Thoracic aorta (tissue), 2 donors: ENCODE measurements at places on chromosomes 4 and X. TPM values are rescaled to one million over a fixed set of nuclear protein-coding genes. Genes with fewer than 3 reads are reported as not detected.
A peak's percentile ranks its signal among the peaks of the same experiment; 100 is the strongest.

Gene MAGEC2
- not detected for total RNA-seq

Gene MAGED4
- total RNA-seq = 0.27 TPM

Gene RRH
- 1.2 TPM for total RNA-seq

Gene ARHGEF6
- total RNA-seq = 34.8 TPM

Gene ARX
- not detected for total RNA-seq

Gene ANOS1
- total RNA-seq = 10.4 TPM

Gene NOCT
- 10.9 TPM for total RNA-seq

Gene NDNF
- 16.0 TPM for total RNA-seq

Gene SPACA5
- not detected for total RNA-seq

- no peak for DNase-seq
- H3K36me3 ChIP-seq = no peaks in the 10 kb centered on the region
- H3K4me3 ChIP-seq = no peak overlapping the region
Observed at GRCh38 chrX:137067147-137067546, 33.4 kb upstream of the GPR101 start.

- no peak overlapping the region for H3K4me3 ChIP-seq
- H3K4me1 ChIP-seq = peaks cover 5% of the 10 kb centered on the region
- H3K27ac ChIP-seq = no peak overlapping the region
- no peak for DNase-seq
- no peaks in the 10 kb centered on the region for H3K27me3 ChIP-seq
- H3K36me3 ChIP-seq = no peaks in the 10 kb centered on the region
Observed at GRCh38 chrX:37873220-37873619, 25.8 kb upstream of the DYNLT3 start.

DNA sequence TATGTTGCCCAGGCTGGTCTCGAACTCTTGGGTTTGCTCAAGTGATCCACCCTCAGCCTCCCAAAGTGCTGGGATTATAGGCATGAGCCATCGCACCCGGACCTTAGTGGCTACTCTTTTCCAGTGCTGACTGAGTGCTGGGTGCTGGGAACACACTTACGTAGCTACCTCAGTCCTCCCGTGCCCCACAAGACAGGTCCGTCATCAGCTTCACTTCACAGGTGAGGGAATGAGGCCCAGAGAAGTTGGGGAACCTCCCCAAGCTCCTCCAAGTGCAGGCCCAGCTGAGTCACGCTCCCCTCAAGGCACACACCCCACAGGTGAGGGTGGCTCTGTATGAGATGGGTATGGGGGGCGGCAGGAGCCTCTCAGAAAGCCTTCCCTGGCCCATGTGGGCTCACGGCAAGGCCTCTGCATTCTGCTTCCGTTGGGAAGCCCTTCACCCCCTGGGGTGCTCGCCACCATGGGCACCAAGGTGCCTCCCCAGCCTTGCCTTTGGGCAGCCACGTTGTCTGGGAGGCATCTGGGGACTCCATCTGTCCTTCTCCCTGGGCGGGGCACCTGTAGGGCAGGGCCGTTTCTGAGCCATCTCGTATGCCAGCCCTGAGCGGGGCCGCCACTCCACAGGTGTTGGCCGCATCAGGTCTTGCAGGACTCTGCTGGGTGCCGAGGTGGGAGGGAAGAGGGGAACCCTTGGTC, 28.4 kb downstream of the NSG1 start:
- no peak overlapping the region for H3K4me3 ChIP-seq
- no peak for DNase-seq
- no peak overlapping the region for H3K27ac ChIP-seq
- H3K27me3 ChIP-seq = no peaks in the 10 kb centered on the region
- H3K4me1 ChIP-seq = no peaks in the 10 kb centered on the region

GRCh38 chr4:62193761-62194160, 993.6 kb downstream of the ADGRL3 start:
- H3K27me3 ChIP-seq = no peaks in the 10 kb centered on the region
- no peak overlapping the region for H3K4me3 ChIP-seq
- no peak overlapping the region for H3K27ac ChIP-seq
- H3K4me1 ChIP-seq = no peaks in the 10 kb centered on the region
- DNase-seq = no peak

DNA sequence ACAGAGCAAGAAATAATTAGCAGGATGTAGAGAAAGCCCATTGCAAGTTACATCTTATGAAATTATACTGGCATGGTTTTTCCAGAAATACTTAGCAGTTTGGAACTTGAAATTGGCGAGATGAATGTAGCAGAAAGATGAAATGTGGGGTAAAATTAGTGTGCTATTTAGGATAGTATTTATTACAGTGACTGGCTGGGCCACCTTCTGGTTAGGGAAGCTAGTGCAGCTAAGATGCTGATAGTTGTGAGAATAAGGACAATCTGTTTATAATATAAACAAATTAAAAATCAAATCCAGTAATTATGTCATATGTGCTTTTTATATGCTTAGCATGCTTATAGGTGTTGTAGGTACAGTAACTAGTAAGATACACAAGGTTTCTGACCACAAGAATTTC, 74.8 kb downstream of the IL15 start:
- no peak overlapping the region for H3K4me3 ChIP-seq
- H3K27ac ChIP-seq = no peak overlapping the region
- H3K27me3 ChIP-seq = no peaks in the 10 kb centered on the region
- no peaks in the 10 kb centered on the region for H3K4me1 ChIP-seq
- DNase-seq = no peak

DNA sequence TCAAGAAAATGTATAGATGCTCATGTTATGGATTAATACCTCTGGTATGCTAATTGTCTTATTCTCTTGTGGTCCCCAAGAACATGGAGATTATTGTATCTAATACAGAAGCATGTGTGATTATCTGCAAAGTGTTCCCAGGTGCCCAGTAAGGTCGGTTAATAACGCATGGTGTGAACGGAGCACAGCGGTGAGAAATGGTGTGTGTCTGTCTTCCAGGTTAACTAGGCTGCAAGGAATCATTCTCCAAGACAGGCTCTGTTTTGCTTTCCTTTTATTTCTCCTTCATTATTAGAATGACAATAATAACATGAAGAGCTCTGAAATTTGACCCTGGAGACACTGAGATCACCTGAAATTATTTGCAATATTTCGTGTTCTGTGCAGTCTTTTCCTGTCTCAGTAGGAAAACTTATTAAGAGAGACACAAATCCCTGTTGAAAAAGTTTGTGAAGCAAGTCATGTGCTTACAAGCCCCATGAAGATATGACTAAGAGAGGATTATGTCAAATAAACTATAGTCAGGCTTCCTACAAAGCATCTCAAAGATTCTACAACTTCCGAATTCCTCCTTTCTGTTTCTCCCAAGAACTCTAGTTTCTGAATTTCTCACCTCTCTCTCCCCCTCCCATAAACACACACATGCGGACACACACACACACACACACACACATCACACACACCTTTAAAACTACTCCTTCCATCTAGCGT, 230.9 kb downstream of the HS3ST1 start:
- H3K4me1 ChIP-seq = no peaks in the 10 kb centered on the region
- H3K27me3 ChIP-seq = no peaks in the 10 kb centered on the region
- H3K36me3 ChIP-seq = no peaks in the 10 kb centered on the region

GRCh38 chr4:35966566-35966965, 277.7 kb downstream of the ARAP2 start:
- no peak overlapping the region for H3K4me3 ChIP-seq
- DNase-seq = no peak
- no peak overlapping the region for H3K27ac ChIP-seq

- no peaks in the 10 kb centered on the region for H3K27me3 ChIP-seq
- no peak overlapping the region for H3K4me3 ChIP-seq
- no peak overlapping the region for H3K27ac ChIP-seq
- DNase-seq = no peak
- no peaks in the 10 kb centered on the region for H3K36me3 ChIP-seq
Observed at GRCh38 chr4:128802680-128803628, 6.5 kb upstream of the JADE1 start.

GRCh38 chr4:168685136-168685809, 188.4 kb downstream of the PALLD start:
- H3K27ac ChIP-seq = no peak overlapping the region
- no peaks in the 10 kb centered on the region for H3K36me3 ChIP-seq
- H3K4me3 ChIP-seq = no peak overlapping the region
- no peaks in the 10 kb centered on the region for H3K4me1 ChIP-seq

DNA sequence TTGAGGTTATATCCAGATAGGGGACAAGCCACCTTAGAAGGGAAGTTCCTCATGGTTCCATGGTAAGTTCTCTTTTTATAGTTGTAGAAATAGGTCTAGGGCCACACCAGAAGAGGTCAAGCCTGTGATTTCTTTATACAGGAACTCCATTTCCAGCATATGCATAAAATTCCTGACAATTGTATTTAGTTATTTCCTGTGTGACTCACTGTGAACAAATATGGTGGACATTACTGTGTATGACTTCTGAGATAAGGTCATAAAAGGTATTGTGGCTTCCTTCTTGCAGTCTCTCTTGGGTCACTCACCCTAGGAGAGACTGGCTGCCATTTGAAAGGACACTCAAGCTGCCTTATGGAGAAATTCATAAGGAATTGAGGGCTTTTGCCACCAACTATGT, 2.2 kb upstream of the C4orf36 start:
- H3K4me3 ChIP-seq = no peak overlapping the region
- peaks cover 6% of the 10 kb centered on the region for H3K4me1 ChIP-seq
- no peaks in the 10 kb centered on the region for H3K27me3 ChIP-seq
- DNase-seq = no peak

- H3K27ac ChIP-seq = no peak overlapping the region
- H3K4me3 ChIP-seq = no peak overlapping the region
- H3K4me1 ChIP-seq = peaks cover 11% of the 10 kb centered on the region
- H3K27me3 ChIP-seq = no peaks in the 10 kb centered on the region
- DNase-seq = no peak
Observed at GRCh38 chr4:6938647-6939271, 29.1 kb downstream of the TBC1D14 start.

DNA sequence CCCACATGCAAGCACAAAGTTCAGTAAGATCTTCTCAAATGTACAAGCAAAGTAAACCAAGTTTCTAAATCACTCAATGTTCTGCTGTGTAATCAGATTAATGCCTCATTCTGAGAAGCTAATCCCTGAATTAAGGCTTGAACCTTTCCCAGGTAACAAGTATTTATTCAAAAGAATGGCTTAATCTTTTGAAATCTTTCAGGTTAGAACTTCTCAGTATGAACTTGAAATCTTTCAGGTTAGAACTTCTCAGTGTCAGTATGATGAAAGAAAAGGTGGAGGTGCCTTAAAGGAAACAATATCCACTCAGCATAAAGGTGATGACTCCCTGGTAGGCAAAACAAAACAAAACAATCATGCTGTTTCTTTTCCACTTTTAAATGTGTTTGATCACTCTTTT, 29.0 kb downstream of the TMPRSS11B start:
- no peaks in the 10 kb centered on the region for H3K36me3 ChIP-seq
- no peak overlapping the region for H3K27ac ChIP-seq
- DNase-seq = no peak
- no peaks in the 10 kb centered on the region for H3K27me3 ChIP-seq
- no peaks in the 10 kb centered on the region for H3K4me1 ChIP-seq

DNA sequence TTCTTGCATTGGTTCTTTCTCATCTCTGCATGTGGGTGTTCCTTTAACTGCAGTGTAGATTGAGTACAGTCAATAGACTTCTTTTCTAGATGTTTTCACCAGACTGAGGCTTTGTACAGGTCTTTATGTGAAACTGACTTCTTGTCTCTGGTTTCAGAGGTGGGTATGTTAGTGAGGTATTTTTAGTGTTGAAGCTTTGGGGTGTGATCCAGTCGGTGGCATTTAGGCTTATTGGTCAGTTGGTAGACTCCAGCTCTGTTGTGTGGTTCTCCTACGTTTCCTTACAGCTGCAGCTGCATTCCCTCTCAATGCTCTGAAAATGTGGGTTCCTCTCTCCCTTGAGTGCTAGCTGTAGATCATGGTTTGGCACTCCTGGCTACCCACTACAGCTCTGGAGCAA, 21.3 kb upstream of the AMBN start:
- H3K27me3 ChIP-seq = no peaks in the 10 kb centered on the region
- H3K4me1 ChIP-seq = no peaks in the 10 kb centered on the region
- no peak overlapping the region for H3K4me3 ChIP-seq
- H3K27ac ChIP-seq = no peak overlapping the region
- no peaks in the 10 kb centered on the region for H3K36me3 ChIP-seq

DNA sequence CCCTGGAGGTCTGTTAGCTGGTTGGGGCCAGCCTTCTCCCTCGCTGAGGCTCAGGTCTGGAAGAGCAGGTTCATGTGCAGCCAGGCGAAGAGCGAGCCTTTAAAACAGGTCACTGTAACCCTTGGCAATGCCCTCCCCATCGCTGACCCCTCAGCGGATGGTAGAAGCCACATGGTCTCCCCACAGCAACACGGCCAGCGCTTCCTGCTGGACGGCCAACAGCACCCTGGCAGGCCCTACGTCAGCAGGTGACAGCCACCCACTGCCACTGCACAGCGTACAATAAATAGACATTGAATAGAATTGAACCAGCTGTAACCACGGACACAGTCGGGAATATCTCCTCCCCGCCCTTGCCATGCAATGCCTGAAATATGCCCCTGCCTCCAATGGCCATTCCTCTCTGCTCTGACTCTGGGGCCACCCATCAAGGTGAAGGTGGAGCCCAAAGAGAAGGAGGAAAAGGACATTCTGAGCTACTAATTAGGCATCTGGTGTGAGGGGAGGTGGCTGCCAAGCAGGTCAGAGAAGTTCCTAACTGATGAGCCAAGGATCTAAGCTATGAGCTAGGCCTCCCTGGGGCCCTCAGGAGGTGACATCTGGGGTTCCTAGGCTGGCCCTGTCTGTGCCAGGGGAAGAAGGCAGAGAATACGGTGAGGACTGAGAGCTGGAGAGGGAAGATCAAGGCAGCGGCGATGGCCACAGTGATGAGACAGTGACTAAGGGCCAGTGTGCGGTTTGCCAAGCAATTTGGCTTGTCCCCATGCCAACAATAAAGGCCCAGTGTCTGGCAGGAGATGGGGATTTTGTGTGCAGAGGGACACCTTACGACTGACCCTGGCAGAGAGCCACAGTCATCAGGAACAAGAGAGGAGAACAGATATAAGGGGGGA, 202.3 kb downstream of the BCOR start:
- H3K27me3 ChIP-seq = no peaks in the 10 kb centered on the region
- H3K4me3 ChIP-seq = no peak overlapping the region
- peaks cover 20% of the 10 kb centered on the region for H3K4me1 ChIP-seq

GRCh38 chrX:114774691-114775090, 190.8 kb downstream of the HTR2C start:
- no peaks in the 10 kb centered on the region for H3K4me1 ChIP-seq
- no peak for DNase-seq
- H3K36me3 ChIP-seq = no peaks in the 10 kb centered on the region

- DNase-seq = no peak
- H3K36me3 ChIP-seq = no peaks in the 10 kb centered on the region
- H3K27ac ChIP-seq = peak overlapping the region; percentile 30
- H3K4me3 ChIP-seq = no peak overlapping the region
- H3K4me1 ChIP-seq = peaks cover 9% of the 10 kb centered on the region
- no peaks in the 10 kb centered on the region for H3K27me3 ChIP-seq
Observed at GRCh38 chr4:124939908-124940307, 227.4 kb upstream of the ANKRD50 start.

GRCh38 chr4:7785017-7785416, 154.6 kb downstream of the AFAP1 start:
- no peaks in the 10 kb centered on the region for H3K27me3 ChIP-seq
- no peak overlapping the region for H3K27ac ChIP-seq
- H3K4me3 ChIP-seq = no peak overlapping the region

GRCh38 chrX:139905051-139905450, 27.8 kb downstream of the ATP11C start:
- no peaks in the 10 kb centered on the region for H3K4me1 ChIP-seq
- H3K36me3 ChIP-seq = no peaks in the 10 kb centered on the region
- no peak for DNase-seq
- H3K27ac ChIP-seq = no peak overlapping the region
